Activated CD4-positive, alpha-beta T cell treated with anti-CD3 and anti-CD28 coated beads for 24 hours (primary cell): ENCODE measurements at places on chromosomes 16 and 17.

- DNase-seq: no peak
These were observed 52.4 kb downstream of the CYTH1 start for GRCh38 chr17:78729641-78730040.

DNA sequence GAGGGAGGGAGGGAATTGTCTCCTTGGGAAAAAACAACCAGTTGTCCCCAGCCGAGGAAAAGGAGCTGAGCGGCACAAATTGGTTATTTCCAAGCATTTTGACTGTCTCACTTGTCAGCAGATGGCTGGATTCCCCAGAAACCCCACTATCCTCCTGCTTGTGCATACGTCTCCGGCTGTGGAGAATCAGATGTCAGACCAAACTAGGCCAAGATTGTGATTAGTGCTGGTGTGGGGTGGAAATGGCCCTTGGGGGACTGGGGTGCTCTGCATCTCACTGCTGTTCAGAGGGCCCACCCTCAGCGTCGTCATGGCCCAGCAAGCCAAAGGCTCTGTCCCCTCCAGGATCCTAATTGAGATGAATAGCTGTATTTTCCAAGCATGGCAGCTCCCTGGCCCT is 131.7 kb upstream of the HSBP1 start:
- no peak for DNase-seq

DNA sequence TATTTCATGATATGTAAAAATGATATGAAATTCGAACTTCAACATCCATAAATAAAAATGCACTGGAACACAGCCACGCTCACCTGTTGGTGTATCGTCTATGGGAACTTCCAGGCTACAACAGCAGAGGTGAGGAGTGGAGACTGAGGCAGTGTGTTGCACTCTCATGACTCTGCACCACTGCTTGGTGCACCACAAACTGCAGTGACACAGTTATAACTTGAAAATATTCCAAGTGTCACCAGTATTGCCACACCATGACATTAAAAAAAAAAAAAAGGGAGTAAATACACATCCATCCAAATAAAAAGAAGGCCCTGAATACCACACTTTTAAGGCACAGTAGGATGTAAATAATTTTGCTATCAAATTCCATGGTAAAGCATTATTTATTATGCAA is 34.4 kb downstream of the GNA13 start:
- no peak for DNase-seq

DNA sequence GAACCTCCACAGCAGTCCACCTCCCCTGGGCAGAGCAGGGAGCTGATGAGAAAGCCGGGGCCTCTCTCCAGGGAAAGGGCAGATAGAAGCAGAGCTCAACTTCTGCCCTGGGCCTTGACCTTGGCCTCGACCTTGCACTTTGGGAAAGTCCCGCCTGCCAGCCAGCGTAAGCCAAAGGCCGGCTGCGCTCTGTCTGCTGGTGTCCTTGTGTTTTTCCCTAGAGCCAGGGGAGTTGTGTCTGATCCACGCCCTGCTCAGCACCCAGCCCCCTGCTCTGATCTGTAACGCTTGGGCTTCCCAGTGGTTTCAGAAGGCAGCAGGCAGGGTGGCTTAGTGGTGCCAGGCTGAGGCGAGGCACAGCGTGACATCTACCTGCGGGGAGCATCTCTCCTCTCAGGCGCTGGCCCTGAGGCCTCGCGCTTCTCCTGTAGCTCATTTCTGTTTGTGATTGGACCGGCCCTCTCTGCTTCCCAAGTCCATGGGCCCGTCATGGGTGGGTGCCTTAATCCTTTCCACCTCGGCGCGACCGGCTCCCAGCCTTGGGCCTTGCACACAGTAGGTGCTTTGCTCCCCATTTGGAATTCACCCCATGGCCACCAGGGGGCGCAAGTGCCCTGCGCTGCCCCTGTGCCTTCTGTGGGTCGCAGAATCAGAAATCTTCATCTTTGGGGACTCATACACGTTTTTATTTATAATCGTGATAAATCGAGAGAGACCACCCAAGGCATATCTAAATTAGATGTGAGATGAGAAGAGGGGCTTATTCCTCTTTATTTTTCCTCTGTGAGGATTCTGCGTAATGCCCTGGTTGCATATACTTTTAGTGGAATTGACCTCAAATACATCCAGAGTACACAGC is 24.2 kb downstream of the SGSH start:
- peak; percentile 43 for DNase-seq

DNA sequence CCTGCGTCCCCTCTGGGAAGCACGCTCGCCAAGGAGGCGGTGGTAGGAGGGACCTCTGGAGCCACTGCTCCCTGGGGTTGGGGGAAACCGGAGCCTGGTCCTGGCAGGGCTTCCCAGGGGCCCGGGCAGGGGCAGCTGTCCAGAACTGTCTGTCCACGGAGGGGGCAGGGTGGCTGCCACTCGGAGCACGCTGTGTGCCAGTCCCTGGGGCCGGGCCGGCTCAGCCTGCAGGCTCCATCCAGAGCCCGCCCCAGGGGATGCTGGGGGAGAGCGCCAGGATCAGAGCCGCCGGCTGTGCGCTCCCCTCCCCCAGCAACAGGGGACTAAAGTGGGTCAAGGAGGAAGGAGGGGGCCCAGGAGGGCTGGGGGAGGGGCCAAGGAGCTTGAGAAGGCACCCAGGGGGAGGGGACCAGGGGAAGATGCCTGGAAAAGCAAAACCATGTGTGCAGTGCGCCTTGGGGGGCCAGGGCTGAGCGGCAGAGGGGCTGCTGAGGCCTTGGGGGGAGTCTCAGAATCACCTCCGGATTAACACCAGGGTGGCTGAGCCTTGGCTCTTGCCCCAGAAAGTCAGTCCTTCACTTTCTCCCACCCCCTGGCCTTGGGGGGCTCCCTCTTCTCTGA is 21.3 kb downstream of the ZNF423 start:
- DNase-seq: no peak

DNA sequence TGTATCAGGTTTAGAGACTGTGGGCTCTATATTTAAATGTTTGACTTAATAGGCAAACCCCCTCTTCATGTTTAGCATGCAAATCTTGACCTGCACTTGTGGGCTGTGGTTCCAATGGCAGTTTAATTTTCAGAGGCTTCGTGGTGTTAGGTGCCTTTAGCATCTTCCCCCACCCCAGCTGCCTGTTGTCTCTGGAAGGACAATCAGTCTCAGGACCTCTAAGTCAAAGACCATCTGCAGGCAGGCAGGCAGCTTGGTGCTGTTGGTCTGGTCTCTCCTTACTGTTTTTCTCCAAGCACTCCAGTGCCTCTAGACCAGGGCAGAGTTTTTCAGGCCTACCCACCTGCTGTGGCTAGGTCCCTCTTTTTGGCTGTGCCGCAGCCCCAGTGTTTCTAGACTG is 990.4 kb downstream of the CDH11 start:
- no peak for DNase-seq

DNA sequence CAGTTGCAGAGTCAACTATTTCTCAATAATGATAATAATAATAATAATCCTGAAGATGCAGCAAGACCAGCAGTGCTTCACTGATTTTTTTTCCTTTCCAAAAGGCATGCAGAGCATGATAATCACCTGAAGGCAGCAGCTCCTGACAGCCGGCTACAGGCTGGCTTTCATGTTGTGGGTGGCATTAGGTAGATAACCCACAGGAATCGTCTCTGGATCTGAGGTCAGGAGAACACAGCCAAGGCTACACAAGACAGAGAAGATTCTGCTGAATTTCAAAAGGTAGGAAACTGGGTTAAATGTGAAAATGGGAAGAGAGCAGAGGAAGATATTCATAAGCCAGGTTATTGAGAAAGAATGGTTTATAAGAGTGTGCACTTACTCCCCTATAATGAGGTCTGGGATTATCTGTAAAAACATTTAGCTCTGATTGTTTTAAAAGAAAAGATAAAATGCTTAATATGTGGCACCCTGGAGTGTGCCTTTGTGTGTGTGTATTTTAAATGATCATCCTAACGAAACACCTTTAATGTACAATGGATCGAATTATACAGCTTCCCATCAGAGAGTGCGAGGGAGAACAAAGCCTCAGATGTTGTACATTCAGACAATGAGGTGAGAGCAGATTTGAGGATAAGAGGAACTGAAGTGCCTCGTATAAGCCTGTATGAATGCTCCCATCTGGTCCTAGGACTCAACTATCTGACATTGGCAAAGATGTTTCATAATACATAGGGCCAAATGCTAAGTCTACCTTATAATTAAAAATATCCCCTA is 273.1 kb downstream of the PHKB start:
- no peak for DNase-seq

DNA sequence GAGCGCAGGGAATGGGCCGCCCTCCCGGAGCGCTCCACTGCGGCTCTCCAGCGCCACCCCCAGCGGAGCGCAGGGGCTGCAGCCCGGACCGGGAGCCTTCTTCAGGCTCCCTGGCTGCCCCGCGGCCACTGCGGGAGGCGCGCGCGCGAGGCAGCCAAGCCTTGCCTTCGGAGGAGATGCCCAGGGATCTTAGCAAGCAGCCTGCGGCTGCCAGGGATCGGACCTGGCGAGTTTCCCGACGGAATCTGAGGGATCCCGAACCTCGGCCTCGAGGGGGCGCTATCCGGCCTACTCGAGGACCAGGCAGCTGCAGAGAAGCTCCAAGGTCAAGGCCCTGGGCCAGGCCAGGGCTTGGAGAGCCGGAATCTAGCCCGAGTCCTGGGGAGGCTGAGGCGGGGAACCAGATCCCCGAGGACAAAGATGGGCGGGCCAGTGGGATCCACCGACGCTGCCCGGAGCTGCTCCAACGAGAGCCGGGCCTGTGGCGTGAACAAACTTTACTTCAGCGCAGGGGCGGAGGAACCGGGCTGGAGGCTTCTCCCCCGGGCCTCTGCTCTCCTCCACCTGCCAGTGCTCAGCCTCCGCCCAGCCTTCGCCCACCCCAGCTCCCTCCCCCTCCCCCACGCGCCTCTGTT is at the start of gene IRX6:
IRX6 (plus strand) TSS at position 567 of the 635 bp plus-strand sequence. CDS start 889 bp downstream, outside the sequence.
- no peak for DNase-seq

- DNase-seq: no peak
These were observed 9.4 kb downstream of the C16orf89 start for GRCh38 chr16:5056352-5056751.

- DNase-seq: no peak
These were observed 105.4 kb downstream of the ZNF423 start for GRCh38 chr16:49750341-49751000.

DNA sequence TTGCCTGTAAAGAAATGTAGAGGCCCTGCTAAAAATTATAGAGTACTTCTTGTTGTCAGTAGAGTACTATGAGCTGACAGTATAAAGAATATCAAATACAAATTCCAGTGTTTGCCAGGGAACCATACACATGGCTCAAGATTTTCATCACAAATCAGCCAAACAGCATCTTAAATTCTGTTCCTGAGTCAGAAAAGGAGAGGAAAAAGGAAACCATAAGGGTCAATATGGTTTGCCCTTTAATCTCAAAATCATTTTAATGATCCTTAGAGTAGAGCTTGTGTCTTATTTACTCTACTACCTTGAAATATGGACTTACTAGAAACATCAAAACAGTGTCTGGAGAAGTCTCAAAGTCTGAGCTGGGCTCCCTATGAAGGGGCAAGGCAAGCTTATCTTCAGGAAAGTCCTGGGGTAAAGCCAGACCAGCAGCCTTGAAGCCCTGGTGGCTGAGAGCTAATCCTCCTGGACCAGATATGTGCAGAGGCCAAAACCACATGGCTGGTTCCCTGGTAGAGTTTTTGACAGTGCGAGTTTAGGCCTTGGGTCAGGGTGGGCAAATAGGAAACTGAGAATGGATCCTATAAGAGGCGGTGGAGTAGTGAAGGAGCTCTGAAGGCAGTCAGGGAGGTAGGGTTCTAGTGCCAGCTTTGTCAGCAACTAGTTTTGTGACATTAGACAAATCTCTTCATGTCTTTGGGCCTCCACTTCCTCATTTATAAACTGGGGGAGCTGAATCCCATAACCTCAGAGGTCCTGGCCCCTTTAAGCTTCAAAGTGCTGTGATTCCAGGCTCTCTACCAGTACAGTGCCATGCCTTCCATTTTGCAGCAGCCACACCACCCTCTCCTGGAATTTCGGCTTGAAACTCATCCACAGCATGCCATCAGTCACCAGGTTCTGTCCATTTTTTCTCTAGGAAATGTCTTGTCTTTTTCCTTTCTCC is 38.9 kb downstream of the MRTFB start:
- DNase-seq: no peak

DNA sequence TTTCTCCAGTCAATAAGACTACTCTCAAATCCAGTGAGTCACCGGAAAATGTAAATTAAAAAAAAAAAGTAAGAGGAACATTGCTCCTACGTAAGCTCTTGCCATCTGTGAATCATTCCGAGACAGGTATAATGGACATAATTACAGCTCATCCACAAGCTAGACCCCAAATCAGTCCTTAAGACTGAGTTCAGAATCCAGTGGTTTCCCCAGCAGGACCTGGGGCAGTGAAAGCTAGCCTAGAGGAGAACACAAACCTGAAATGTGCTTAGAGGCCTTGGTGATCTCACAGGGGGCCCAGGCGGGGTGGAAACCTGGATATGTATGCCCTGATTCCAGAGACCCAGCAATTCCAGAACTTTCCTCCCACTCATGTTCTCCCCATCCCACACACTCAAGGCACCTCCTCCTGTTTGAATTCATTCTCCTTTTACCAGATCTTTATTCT is 132.0 kb downstream of the COPRS start:
- no peak for DNase-seq

- no peak for DNase-seq
These were observed 3.6 kb downstream of the EVI2B start for GRCh38 chr17:31310260-31310659.

- peak; percentile 32 for DNase-seq
These were observed 51.8 kb downstream of the SMPD3 start for GRCh38 chr16:68396481-68396880.

- no peak for DNase-seq
These were observed 4.3 kb upstream of the CLEC19A start for GRCh38 chr16:19281246-19281645.

DNA sequence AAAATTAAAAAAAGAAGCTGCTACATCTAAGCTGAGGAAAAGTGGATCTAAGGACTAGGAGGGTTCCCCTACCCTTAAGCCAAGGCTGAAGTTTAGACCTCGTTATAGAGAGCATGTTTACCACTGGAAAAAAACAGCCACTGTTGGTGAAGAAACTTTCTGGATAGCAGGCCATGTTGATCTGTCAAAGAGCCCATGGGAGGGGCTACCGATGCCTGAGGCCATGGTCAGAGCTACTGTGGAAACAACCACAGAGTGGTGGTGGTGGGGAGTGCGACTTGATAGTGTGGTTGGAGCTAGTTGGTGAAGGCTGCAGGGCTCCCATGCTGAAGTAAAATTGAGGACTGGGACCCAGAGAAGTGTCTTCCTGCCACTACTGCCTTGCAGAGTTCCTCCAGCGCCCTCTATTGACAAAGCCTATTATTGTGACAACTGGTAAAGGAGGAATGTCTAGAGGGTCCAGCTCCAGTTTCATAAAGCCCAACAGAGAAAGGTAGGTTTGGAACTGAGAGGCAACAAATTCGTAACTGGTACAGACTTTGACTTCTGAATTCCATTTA is 12.7 kb upstream of the FAM20A start:
- peak; percentile 10 for DNase-seq
